ENCODE measurements at places on chromosomes 16 and 17. TPM values are rescaled to one million over a fixed set of nuclear protein-coding genes. Genes with fewer than 3 reads are reported as not detected.

- no peak for DNase-seq
Measured at GRCh38 chr16:73204359-73205152, 156.6 kb upstream of the ZFHX3 start.

DNA sequence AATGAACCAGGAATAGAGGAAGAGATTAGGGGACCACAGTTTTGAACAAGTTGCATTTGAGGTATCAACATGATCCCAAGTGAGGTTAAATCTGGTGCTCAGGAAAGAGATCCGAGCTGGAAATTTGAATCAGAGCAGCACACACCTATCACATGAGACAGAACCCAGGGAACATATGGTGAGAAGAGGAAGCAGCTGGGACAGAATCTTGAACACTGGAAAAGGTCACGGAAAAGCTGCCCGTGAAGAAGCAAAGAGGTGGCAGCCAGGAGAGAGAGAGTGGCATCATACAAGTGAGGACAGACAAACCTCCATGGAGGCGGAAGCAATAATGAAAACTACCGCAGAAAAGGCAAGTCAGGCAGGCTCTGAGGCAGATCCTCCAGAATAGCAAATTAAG, 36.1 kb downstream of the USP31 start:
- no peak for DNase-seq

ACSM3 gene
- 3.5 TPM for total RNA-seq

LGALS9B gene
- total RNA-seq, result not detected
